ENCODE measurements at places on chromosomes 1 and 21.
A peak's percentile ranks its signal among the peaks of the same experiment; 100 is the strongest.

GRCh38 chr1:12447849-12448312 is 170.1 kb downstream of the DHRS3 start:
- DNase-seq: no peak

- DNase-seq: no peak
Observed at GRCh38 chr1:231265379-231265778, 24.4 kb downstream of the GNPAT start.

GRCh38 chr1:243849421-243850201 is 432 bp downstream of the AKT3 start:
- peak; percentile 44 for DNase-seq

GRCh38 chr1:44460107-44460882 is 55.2 kb downstream of the RNF220 start:
- no peak for DNase-seq

DNA sequence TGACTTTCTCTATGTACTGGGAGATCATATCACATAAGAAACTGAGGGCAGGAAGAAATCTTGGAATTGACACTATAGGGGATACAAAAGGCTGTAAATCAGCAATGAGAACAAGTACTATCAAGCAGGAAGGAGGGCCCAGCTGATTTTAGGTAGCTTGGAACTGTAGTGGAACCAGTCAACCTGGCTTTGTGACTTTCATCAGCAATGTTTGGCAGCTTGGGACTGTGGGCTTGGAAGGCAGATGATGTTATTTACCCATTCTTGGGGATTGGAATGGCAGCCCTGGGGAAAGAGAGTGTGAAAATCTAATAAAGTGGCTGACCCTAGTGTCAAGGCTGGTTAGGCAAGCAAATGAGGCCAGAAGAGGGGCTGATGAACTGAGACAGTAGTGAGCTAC is 1073.3 kb downstream of the ADGRL2 start:
- no peak for DNase-seq

GRCh38 chr1:168141871-168142385 is 5.2 kb upstream of the GPR161 start:
- DNase-seq: no peak

GRCh38 chr1:10685196-10685807 is 111.1 kb downstream of the CASZ1 start:
- DNase-seq: no peak

GRCh38 chr1:216560527-216560926 is 137.3 kb upstream of the USH2A start:
- DNase-seq: no peak

GRCh38 chr21:28775071-28775470 is 217.6 kb downstream of the LTN1 start:
- DNase-seq: no peak

DNA sequence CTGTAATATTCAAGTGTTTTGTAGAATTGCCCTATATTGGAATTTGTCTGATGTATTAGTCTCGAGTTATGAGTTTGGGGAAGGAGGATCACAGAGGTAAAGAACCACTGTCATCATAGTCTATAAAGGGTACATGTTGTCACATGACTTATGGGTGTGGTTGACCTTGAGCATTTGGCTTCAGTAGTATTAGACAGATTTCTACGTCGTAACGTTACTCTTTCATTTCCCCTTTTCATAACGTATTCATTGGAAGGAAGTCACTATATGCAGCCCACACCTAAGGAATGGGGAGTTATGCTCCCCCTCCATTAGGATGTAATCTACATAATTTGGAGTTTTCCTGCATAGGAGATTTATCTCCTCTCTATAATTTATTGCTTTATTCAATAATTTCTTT is 110.1 kb upstream of the VAV3 start:
- DNase-seq: no peak
